ENCODE measurements at places on chromosomes 5 and 9.
A peak's percentile ranks its signal among the peaks of the same experiment; 100 is the strongest.

DNA sequence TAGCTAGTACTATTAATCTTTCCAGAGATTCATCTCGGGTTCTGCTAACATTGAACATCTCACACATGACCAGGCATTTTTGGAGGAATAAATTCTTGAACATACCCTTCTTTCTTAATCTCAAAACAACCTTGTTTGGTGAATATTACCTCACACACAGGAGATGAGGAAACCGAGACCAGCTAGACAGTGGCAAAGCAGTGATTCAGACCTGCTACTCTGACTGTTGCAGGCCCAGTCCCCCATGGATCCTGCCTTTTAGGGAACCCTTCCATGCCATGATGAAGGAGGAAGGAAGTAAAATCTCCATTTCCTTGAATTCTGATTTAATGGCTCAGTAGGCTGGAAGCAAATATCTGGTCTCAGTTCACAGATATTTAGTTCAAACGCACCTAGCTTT lies 2.6 kb downstream of the PCSK5 start:
- DNase-seq: no peak

- no peak for DNase-seq
Measured at GRCh38 chr5:156326718-156327259, at the start of gene SGCD. Gene SGCD (plus strand): TSS chr5:156327164.

DNA sequence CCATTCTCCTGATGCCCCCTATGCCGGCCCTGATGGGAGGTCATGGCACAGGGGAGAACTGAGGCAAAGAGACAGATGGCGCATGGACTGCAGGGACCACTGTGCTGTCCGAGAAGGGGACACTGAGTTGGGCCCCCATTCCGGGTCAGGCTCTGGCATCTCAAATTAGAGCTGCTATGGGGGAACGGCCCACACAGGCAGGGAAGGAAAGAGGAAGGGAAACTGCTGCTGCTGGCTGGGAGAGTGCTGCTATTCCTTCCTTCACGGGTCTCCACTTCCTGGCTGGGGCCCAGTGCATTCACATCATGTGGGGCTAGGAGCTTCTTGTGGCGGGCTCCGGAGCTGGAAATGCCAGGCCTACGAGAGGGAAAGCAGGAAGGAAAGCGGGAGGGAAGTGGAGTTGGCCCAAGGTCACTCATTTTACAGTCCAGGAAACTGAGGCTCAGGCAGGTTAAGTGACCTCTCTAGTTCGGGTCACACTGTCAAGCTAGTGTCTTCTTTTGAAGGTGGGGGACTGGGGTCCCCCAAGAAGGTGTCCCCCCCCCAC lies 1.3 kb upstream of the CARD19 start:
- DNase-seq: peak; percentile 80

DNA sequence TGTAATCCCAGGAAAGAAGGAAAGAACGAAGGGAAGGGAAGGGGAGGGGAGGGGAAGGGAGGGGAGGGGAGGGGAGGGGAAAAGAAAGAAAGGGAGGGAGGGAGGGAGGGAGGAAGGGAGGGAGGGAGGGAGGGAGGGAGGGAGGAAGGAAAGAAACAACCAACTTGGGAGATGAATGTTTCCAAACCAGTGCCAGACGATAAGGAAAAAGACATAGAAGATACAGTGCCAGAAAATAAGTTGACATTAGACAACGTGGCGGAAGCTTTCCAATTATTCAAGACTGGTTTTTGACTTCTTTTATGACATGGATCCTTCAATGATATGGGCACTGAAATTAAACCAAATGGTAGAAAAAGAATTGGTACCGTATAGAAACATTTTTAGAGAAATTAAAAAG lies 181.2 kb upstream of the POU5F2 start:
- no peak for DNase-seq

- DNase-seq: no peak
Measured at GRCh38 chr5:156409834-156410233, 82.9 kb downstream of the SGCD start.

DNA sequence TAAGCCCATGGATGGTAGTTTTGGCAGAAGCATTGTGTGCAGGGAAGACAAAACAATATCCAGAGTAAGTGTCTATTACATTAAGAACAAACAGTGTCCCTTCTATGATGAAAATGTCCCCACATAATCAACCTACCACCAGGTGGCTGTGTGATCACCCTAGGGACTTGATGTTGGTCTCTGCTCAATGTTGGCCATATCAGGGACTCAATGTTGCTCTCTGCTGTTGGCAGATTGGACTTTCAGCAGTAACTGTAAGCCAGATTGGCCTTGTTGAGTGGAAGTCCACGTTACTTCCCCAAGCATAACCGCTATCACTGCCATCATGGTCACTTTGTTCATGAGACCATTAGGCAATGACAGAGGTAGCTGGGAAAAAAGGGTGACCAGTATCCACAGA lies 52.8 kb upstream of the PRSS3 start:
- DNase-seq: peak; percentile 40

- DNase-seq: no peak
Measured at GRCh38 chr9:80871596-80871995, 817.8 kb downstream of the TLE1 start.

GRCh38 chr5:159240301-159240870 lies 22.7 kb upstream of the UBLCP1 start:
- DNase-seq: no peak

GRCh38 chr5:31232273-31232888 lies 38.9 kb downstream of the CDH6 start:
- peak; percentile 70 for DNase-seq

DNA sequence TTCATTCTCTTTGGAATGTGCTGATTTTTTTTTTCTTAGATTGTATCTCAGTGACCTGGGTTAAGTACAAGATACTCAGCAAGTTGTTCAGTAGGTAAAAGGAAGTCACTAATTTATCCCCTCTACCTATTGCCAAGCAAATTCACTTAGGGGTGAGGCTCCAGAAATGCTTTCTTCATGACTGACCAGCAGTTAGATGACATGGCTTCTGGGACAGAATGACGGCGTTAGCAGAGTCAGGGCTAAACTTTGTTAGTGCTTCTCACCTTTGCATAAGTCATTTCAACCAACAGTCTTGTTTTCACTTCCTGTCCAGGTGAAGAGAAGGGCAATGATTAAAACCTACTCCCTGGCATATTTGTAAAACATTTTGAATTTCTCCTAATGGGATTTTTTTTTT lies 20.2 kb upstream of the MTAP start:
- DNase-seq: no peak

Measured in NB4 (cell line).